ENCODE measurements at places on chromosomes 13 and 19. TPM values are rescaled to one million over a fixed set of nuclear protein-coding genes. Genes with fewer than 3 reads are reported as not detected.
A peak's percentile ranks its signal among the peaks of the same experiment; 100 is the strongest.

DNA sequence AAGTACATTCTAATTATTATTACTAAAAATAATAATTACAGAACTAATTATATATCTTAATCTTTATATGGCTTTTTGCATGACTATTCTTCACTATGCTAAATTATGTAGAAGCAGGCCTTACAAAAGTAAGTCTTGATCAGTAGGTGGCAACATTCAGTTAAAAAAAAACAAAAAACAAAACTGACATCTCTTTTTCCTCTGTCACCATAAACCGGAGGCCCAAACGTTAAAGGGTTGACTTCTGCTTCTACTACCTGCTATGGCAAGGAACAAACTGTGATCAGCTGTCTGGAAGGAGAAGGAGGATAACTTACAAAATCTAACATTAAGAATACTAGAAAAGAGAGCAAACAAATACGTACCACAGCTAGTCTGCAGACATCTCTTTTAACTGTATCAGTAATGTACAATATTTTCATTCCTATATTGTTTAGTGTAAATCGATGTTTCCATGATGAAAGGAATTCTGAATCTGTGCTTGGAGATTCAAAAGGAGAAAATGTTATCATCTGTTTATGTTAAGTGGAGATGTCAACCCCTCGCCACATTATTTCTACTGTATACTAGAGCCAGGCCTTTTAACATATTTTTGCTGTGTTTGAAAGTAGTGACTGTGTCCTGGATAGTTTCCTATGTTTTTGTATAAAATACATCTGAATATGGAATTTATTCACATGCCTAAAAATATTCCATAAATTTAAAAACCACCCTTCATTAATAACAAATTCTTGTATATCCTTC, 1525.4 kb downstream of the SLITRK1 start:
- no peaks in the 10 kb centered on the region for H3K36me3 ChIP-seq
- H3K27me3 ChIP-seq, result no peaks in the 10 kb centered on the region
- no peak for DNase-seq
- H3K4me1 ChIP-seq, result no peaks in the 10 kb centered on the region
- H3K27ac ChIP-seq, result no peak overlapping the region

GRCh38 chr19:995051-995827, 5.0 kb upstream of the GRIN3B start:
- H3K36me3 ChIP-seq, result peaks cover 8% of the 10 kb centered on the region
- no peak overlapping the region for H3K4me3 ChIP-seq
- no peak for DNase-seq
- H3K4me1 ChIP-seq, result peaks cover 17% of the 10 kb centered on the region

DNA sequence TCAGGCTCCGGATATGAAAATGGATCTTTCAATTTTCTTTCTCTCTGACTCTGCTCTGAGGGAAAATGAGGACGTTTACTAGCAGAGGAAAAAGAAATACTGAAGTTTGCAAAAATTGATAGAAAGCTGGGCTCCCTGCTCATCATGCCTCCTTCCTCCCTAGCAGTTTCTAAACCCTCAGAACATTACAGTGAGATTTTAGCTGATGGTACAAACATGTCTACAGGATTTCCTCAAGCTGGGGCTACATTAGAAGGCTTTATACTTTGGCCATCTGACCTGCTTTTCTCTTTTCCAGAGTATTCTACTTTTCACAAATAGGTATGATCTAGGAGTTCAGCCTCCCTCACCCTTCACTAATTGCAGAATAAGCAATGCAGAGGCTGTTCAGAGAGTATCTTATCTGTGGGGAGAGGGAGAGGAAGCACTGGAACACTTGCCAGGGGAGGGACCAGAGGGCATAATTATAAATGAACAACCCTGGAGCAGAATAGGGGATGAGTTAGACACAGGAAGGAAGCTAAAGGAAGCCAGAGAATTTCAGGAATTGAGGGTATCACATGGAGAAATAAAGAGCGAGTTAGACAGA, 30.0 kb downstream of the CEACAM1 start:
- no peak overlapping the region for H3K27ac ChIP-seq
- DNase-seq, result no peak
- no peaks in the 10 kb centered on the region for H3K36me3 ChIP-seq
- H3K27me3 ChIP-seq, result no peaks in the 10 kb centered on the region
- no peak overlapping the region for H3K4me3 ChIP-seq

DNA sequence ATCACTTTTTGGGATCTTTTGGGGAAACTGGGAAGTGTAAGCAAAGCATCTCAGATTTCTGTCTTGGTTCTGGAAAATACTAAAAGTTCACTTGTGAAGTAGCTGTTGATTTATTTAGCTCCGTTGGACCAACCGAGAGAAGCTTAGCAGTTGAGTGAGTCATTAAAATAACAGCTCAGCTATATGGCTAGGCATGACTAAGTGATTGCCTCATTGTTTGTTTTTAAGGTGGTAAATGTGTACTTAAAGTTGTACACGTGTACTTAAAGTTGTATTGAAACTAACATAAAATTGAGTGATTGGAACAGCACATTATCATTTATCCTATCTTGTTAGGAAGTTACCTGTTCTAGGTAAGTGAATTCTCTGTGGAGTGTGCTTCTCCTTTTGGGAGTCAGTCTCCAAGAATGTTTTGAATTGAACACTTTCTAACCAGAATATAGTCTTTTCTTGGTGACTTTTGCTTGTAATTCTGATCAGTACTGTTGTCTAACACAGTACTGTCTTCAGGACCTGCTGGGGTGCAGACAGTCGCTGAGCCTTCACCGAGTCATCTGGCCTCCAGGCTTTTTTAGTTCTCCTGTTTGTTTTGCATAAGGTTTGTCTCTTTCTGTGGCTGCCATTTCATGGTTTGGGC, 2.9 kb upstream of the DCUN1D2 start:
- H3K4me3 ChIP-seq, result no peak overlapping the region
- no peak overlapping the region for H3K27ac ChIP-seq
- H3K36me3 ChIP-seq, result peaks cover 3% of the 10 kb centered on the region
- H3K4me1 ChIP-seq, result peaks cover 60% of the 10 kb centered on the region
- no peaks in the 10 kb centered on the region for H3K27me3 ChIP-seq

DNA sequence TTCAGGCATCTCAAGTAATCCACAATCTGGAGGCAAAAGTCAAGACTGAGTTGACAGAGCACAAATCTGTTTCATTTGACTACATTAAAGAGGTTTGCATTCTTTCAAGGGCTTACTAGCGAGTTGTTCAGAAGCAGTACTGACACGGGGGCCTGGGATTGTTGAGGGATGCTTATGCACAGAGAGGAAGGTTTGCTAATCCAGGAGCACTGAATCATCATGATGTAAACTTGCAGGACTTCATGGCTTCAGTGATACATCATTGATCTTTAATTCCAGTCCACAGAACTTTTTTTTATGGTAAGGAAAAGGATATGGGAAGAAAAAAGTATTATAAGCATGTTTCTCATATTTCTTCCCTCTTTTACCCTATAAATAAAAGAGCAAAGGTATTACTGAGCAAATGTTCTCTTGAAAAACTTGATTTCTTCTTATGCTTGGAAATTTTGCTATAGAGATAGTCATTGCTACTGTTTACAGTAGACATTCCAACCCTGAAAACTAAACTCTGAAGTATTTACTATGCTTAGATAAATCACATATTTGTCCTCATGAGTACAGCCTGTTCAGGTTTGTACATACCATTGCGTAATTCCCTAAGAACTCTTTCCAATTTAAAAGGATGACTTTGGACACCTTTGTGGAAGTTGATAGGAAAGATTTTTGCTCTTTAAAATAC, 65.8 kb upstream of the KPNA3 start:
- H3K36me3 ChIP-seq, result no peaks in the 10 kb centered on the region
- no peak overlapping the region for H3K27ac ChIP-seq
- DNase-seq, result no peak
- no peaks in the 10 kb centered on the region for H3K4me1 ChIP-seq
- no peak overlapping the region for H3K4me3 ChIP-seq
- H3K27me3 ChIP-seq, result no peaks in the 10 kb centered on the region

GRCh38 chr19:45821103-45821521, 6.0 kb upstream of the RSPH6A start:
- H3K27ac ChIP-seq, result no peak overlapping the region
- H3K4me3 ChIP-seq, result no peak overlapping the region
- no peak for DNase-seq
- peaks cover 4% of the 10 kb centered on the region for H3K4me1 ChIP-seq

- H3K4me1 ChIP-seq, result no peaks in the 10 kb centered on the region
- DNase-seq, result no peak
- H3K27ac ChIP-seq, result no peak overlapping the region
- H3K27me3 ChIP-seq, result no peaks in the 10 kb centered on the region
These were observed 374.9 kb downstream of the SPRY2 start for GRCh38 chr13:79966059-79966458.

GRCh38 chr13:67662997-67663396, 432.9 kb upstream of the PCDH9 start:
- no peak for DNase-seq
- H3K27me3 ChIP-seq, result no peaks in the 10 kb centered on the region
- no peaks in the 10 kb centered on the region for H3K36me3 ChIP-seq
- no peak overlapping the region for H3K4me3 ChIP-seq
- no peak overlapping the region for H3K27ac ChIP-seq

- peaks cover 23% of the 10 kb centered on the region for H3K4me1 ChIP-seq
- no peaks in the 10 kb centered on the region for H3K27me3 ChIP-seq
- peak; percentile 95 for DNase-seq
- H3K4me3 ChIP-seq, result peak within 1 kb of the TSS; percentile 100
- H3K27ac ChIP-seq, result peak within 1 kb of the TSS; percentile 99
- H3K36me3 ChIP-seq, result no peaks in the 10 kb centered on the region
These were observed at the start of the genes PINLYP and XRCC1 for GRCh38 chr19:43575156-43575950. PINLYP (plus strand) TSS chr19:43575801; CDS start chr19:43577192, 1,391 bp downstream. XRCC1 (minus strand) TSS chr19:43575527; CDS start chr19:43575458, 69 bp downstream.

DNA sequence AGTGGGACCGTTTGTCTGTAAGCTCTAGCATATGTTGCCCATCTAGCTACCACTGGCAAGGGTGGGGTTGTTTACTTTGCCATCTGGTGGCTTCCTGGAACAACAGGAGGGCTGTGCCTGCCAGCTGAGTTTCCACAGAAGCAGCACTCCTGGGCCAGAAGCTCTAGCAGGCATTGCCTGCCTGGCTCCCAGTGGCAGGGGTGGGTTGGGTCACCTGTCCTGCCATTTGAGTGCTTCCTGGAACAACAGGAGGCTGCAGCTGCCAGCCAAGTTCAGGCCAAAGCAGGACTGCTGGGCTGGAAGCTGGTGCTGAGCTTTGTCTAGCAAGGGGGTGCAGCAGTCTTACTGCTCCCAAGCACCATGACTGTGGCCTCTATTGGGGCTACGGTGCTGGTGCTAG, 239.7 kb downstream of the MTUS2 start:
- no peaks in the 10 kb centered on the region for H3K27me3 ChIP-seq
- no peak for DNase-seq
- no peak overlapping the region for H3K27ac ChIP-seq
- no peaks in the 10 kb centered on the region for H3K4me1 ChIP-seq

- no peaks in the 10 kb centered on the region for H3K36me3 ChIP-seq
- H3K4me3 ChIP-seq, result no peak overlapping the region
- H3K27ac ChIP-seq, result no peak overlapping the region
- no peaks in the 10 kb centered on the region for H3K27me3 ChIP-seq
These were observed 799 bp upstream of the C1QTNF9B start for GRCh38 chr13:23898101-23898500.

GRCh38 chr19:1665565-1666047, 13.2 kb upstream of the TCF3 start:
- no peak for DNase-seq
- no peak overlapping the region for H3K27ac ChIP-seq
- peaks cover 6% of the 10 kb centered on the region for H3K27me3 ChIP-seq
- peaks cover 14% of the 10 kb centered on the region for H3K4me1 ChIP-seq
- no peaks in the 10 kb centered on the region for H3K36me3 ChIP-seq

DNA sequence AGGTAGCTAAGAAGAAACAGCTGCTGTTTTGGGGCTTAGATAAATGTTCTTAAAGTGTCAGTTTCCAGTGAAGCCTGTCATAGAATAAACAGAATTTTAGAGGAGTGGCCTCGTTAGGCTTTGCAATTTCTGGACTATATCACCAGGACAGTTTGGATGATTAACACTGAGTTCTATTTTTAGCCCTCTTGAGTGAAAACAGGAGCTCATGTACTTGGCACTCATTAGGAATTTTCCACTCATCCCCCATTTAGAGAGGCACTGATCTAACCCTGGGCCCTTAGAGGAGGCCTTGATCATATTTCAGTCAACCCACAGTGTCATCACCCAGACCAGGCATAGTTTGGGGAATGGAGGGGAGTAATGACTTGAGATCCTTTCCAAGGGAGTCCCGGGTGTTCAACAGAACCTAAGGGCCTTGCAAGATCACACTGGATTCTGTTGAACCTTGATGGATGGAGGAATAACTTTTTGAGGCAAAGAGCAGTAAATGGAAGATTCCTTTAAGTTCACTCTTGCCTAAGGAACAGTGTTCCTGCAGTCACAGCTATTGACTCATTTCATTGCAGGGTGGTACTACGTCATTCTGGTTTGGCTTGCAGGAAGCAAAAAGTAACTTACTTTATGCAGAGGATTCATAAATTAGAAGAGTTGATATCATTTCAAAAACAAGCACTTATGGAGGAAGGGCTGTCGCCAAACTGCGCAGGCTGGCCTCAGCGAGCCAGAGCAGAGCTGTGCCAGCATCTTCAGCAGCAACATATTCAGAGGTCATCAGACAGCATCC, 160.2 kb downstream of the SLC7A1 start:
- no peaks in the 10 kb centered on the region for H3K27me3 ChIP-seq
- no peaks in the 10 kb centered on the region for H3K4me1 ChIP-seq
- no peak overlapping the region for H3K4me3 ChIP-seq
- H3K36me3 ChIP-seq, result no peaks in the 10 kb centered on the region

GRCh38 chr19:802498-803098, 5.3 kb downstream of the PTBP1 start:
- DNase-seq, result no peak
- peaks cover 40% of the 10 kb centered on the region for H3K36me3 ChIP-seq
- no peaks in the 10 kb centered on the region for H3K27me3 ChIP-seq
- peak overlapping the region; percentile 42 for H3K27ac ChIP-seq
- peaks cover 54% of the 10 kb centered on the region for H3K4me1 ChIP-seq

ANKRD24 gene
- total RNA-seq, result 2.9 TPM

- no peak overlapping the region for H3K4me3 ChIP-seq
- no peaks in the 10 kb centered on the region for H3K27me3 ChIP-seq
- no peaks in the 10 kb centered on the region for H3K4me1 ChIP-seq
- no peak for DNase-seq
These were observed 146.8 kb downstream of the IER2 start for GRCh38 chr19:13297023-13297422.

DNA sequence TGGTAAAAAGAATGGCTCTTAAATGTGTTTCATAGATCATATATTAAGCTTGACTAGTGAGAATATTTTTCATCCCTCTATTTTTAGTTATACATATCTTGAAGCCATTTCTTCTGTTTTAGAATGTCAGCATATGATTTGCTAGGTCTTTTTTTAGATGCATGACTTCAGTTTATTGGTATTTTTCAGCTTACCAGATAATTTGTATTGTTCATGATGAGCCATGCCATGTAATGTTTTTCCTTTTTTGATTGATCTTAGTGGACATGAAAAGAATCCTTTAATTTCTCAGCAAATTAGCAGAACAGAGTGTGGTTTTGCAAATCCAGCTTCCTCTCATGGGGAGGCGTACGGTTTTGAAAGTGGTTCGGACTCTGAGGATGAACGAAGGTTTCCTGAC, 168.5 kb downstream of the LMO7 start:
- H3K4me1 ChIP-seq, result peaks cover 15% of the 10 kb centered on the region
- no peak overlapping the region for H3K27ac ChIP-seq
- no peak overlapping the region for H3K4me3 ChIP-seq
- no peaks in the 10 kb centered on the region for H3K36me3 ChIP-seq
- DNase-seq, result no peak

Data from CD4-positive, alpha-beta memory T cell (primary cell).